ENCODE measurements at places on chromosomes 11 and 22.
A peak's percentile ranks its signal among the peaks of the same experiment; 100 is the strongest.

DNA sequence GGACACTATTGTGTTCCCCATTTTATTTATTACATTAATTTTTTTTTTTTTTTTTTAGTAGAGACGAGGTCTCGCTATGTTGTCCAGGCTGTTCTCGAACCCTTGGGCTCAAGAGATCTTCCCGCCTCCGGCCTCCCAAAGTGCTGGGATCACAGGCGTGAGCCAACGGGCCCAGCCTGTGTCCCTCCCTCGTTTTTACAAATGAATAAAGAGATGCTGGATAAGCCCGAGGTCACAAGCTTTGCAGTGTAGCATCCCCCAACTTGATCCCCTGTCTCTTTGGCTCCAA lies 297 bp upstream of the MTFP1 start:
- DNase-seq = no peak

DNA sequence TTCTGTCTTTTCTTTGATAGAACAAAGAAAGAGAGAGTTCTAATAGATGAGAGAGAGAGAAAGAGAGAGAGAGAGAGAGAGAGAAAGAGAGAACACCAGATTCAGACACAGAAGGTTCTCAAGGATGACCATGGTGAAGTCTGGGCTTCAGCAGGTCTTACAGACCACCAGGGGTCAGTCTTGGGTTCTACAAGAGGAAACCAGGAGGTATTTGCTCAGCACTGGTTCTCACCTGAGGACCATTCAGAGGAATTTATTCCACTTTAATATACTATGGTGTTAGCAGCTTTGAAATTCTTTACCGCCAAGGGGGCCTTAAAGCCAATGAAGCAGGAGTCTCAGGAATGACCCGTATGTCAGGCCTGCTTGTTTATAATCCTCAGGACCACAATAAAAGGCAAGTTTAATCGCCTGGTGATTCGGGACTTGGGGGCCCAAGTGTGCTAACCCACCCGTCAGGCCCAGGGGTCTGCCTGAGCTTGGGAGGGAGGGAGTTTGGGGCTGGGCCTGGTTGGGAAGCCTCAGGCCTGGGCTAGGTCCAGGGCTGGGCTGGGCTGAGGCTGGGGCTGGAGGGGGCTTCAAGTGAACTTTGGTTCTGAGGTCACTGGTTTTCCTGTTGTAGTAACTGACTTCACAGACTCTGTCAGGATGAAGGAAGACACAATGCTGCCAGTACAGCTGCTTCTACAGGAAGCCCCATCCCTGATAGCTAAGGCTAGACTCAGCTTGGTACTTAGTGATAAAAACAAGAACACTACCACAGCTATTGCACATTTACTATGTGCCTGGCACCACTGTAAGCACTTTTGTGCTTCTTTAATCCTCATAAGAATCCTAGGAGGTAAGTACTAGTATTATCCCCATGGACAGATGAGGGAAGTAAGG lies 179.2 kb upstream of the ZBED5 start:
- DNase-seq = peak; percentile 56

GRCh38 chr11:21783954-21784353 lies 408.9 kb upstream of the ANO5 start:
- DNase-seq = no peak

DNA sequence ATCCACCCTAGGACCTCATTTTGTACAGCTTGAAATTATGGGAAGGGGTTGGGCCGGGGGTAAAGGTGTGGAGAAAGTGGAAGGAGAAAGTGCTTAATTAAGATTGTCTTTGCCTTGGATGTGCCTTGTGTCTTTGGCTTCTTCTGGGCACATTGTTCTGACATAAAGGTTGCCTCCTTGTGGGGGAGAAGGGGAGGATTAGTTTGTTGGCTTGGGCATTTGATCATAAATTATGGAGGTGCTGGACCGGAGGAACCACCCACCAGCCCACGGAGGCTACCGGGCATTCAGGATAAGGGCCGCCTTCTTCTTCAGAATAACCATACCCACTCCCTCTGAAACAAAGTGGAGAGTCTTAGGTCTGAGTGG lies 1.3 kb downstream of the PAFAH1B2 start:
- DNase-seq = peak; percentile 53

GRCh38 chr22:47657224-47657623 lies 894.8 kb downstream of the TBC1D22A start:
- no peak for DNase-seq

- no peak for DNase-seq
Observed at GRCh38 chr22:45738206-45738605, 66.6 kb downstream of the ATXN10 start.

DNA sequence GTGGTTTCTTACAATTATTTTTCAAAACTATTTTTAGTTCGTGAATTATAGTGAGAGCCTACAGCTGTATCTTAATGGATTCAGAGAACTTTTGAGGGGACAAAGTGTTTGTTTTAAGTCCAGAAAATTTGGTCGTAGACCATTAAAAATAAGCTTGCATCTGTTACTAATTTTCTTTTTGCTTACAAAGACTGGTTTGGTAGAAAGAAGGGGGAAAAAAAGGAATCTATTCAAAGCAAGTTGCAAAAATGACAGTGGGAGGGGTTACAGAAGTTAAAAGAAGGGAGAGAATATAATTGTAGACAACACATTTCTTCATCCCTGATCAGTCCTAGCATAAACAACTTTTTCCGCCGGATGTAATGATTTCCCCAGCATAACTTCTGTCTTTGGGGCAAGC lies 72.1 kb downstream of the AMOTL1 start:
- no peak for DNase-seq
